Stomach (tissue), 19 donors: ENCODE measurements at places on chromosomes 3 and 15. TPM values are rescaled to one million over a fixed set of nuclear protein-coding genes. Genes with fewer than 3 reads are reported as not detected.

AP3B2 gene
- 0.29 TPM for total RNA-seq

PSTPIP1 gene
- total RNA-seq: 29.2 TPM

HHLA2 gene
- 12.1 TPM for total RNA-seq

- DNase-seq: no peak
Observed at GRCh38 chr3:24020036-24020691, 75.1 kb downstream of the NR1D2 start.

DNA sequence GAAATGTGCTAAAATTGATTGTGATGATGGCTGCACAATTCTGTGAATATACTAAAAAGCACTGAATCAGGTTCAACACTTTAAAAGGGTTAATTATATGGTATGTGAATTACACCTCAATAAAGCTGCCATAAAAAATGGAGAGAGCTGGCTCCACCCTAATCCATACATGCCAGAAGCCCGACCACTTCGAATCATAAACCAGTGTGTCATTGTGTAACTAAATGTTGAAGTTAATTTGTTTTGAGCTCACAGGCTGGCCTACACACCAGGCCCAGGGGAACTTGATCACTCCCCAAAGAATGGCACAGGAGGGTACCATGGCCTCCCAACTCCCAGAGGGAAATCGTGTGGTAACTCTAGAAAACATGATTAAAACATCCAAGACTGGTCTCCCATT, 14.0 kb downstream of the PLCD1 start:
- DNase-seq: no peak

GRCh38 chr15:51812598-51812997, 16.9 kb upstream of the TMOD3 start:
- DNase-seq: no peak

DNA sequence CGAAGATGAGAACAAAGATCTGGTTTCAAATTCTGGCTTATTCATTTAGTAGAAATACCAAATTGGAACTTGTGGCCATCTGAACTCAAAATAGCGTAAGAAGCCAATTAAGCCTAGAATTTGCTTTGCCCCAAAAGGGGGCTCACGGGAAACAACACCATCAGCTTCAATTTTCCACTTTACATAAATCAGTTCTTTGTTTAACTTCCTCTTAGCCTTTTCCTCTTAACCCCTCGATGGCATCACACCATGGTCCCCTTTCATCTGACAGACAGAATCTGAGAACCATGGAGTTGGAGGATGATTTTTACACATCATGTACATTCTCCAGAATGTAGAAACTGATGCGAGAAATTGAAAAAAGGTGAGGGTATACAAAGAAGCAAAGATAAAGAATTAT, 207.0 kb downstream of the FOXP1 start:
- DNase-seq: no peak

GRCh38 chr3:28986922-28987321, 293.9 kb upstream of the RBMS3 start:
- no peak for DNase-seq

DNA sequence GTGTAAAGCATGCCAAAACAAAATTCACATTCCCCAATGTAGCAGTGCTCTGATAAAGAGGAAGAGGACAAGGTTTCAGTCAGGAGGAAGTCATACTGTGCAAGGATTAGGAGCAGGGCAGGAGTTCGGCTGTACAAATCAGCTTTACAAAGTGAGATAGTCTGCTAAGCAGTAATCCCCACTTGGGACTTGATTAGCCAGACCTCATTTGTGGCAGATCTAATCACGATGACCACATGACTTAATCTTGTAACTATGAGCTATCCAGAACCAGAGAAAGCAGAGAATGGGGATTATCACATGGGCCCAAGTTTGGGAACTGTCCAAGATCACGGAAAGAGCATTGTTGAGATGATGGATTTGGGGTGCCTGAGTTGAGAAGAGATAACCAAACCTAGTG, 7.8 kb downstream of the DCBLD2 start:
- DNase-seq: no peak

GRCh38 chr15:66702035-66702786, at the start of gene SMAD6:
SMAD6 (plus strand) TSS chr15:66702236; CDS start chr15:66703259, 1,023 bp downstream.
- DNase-seq: peak; percentile 98

DNA sequence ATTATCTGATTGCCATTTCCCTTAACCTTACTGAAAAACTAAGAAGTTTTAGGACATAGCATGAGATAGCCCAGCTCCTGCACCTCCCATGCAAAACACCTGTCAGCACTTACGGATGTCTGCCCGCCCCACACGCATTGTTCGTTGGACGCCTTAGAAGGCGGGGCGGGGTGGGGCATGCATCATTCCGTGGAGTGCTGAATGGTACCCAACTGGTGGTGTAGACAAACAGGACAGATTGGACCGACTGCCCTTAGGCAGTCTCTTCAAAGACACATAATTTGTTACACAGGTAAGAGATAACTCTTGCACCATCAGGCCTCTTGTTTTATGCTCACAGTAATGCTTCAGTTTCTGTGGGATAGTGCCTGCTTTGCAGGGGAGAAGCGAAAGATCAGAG, 93.8 kb downstream of the SMAD6 start:
- DNase-seq: no peak

DNA sequence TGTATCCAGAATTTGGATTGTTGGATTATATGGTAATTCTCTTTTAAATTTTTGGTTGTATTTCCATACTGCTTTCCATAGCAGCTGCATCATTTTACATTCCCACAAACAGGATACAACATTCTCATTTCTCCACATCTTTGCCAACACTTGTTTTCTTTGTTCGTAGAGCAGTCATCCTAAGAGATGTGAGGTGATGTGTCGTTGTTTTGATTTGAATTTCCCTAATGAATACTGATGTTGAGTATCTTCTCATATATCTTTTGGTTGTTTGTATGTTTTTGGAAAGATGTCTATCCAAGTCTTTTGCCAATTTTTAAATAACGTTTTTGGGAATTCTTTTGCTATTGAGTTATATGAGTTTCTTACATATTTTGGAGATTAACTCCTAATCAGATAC, 93.6 kb downstream of the GMNC start:
- DNase-seq: no peak
